Activated T-cell treated with anti-CD3 and anti-CD28 coated beads for 48 hours (primary cell): ENCODE measurements at places on chromosomes 3 and 15.

- DNase-seq: no peak
Observed at GRCh38 chr3:141259821-141260629, 28.4 kb downstream of the PXYLP1 start.

DNA sequence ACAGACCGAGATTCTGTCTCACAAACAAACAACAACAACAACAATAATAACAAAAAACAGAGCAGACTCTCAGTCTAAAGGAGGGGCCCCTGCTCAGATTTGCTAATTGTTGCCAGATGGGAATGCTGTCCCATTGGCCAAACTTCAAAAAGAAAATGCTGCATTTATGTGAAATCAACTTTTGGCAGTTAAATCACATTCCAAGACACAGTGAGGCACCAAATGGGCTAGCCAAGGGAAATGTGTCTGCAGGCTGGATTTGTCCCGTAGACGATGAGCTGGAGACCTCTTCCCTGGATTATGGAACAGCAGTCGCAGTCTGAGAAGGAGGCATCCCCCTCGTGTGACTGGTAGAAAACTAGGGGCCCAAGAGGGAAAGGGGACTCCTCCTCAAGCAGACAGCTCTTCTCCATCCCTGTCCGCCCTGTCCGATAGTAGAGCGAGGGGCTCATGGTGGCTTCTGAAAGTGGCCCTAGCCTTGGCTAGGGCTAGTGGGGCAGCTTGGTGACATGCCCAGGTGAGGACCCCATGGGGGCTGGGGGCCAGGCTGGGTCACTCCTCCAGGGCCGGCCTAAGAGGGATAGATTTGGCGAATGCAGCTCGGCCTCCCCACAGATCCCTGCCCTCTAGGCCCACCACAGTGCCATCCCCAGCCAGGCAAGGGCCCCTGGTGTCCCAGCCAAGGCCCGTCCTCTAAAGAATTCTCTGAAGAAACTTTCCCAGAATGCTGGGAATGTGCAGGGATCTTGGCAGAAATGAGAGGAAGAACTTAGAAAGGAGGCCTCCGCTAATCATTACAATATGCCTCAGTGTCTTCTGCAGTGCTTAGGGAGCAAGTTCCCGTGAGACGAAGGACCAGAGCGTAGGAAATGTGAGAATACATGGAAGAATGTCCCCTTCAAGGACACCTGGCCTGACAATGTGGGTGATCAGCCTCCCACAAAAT lies 2.0 kb downstream of the SLC22A14 start:
- no peak for DNase-seq

- DNase-seq: no peak
Observed at GRCh38 chr15:100831467-100831866, 48.2 kb upstream of the ALDH1A3 start.

DNA sequence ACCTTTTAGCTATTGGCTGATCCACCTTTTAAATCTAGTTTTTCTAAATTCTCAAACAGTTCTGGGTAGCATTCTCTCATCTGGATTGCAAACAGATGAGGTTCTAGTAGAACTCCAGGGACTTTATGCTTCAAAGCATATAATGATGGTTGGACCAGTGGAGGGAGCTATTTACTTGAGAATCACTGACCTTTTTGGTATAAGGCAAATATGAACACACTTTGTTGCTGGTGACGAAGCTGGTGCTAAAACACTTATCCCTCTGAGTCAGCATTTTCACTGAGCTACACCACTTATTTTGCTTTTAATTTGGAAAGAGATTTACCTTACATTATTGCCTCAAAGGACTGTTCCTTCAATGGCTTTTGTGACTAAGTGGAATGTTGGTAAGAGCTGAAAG lies 58.6 kb upstream of the SLITRK3 start:
- DNase-seq: no peak

DNA sequence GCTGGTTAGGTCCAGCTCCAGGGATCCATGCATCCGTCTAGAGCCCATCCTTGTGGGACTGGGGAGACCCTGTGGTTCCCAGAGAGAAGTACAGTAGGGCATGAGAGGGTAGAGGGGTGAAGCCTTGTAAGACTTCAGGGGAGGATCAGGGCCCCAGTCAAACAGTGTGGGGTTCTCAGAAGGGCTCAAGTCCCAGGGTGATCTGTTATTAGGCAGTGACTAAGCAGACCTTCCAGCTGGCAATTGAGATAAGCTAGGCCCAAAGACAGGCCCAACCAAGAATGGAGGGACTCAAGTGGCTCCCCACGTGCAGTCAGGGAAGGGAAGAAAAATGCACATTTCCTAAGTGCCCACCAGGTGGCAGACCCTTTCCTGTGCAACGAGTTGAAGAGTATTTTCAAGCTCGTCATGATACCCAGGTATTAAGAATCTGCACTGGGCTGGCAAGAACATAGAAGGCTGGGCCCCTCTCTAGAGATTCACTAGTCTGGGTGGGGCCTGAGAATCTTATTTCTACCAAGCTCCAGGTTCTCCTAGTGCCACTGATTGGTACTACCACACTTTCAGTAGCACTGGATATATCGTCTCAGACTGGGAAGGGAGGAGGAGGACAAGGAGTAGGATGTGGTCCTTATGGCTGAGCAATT lies 240.8 kb downstream of the NR1D2 start:
- DNase-seq: peak; percentile 8

DNA sequence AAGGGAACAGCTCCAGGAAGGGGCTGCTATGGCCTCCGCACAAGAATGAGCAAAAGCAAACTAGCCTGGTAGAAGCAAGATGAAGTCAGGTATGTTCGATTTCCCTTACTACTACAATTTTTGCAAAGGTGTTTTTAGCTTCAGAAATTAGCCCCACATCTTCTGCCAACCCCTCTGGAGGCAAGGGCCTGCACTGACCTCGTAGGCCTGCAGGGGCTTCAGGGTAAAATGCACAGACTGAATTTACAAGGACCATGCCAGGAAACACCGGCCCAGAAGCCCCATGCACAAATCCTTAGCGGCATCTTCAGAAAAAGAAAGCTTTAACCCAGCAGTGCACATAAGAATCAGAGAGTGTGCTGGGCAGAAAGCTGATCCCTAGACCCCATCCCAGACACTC lies 53.0 kb downstream of the SLC6A1 start:
- DNase-seq: no peak

GRCh38 chr3:42749025-42749752 lies 23.9 kb downstream of the CCDC13 start:
- DNase-seq: no peak

GRCh38 chr15:48415036-48415886 lies 84.0 kb downstream of the DUT start:
- no peak for DNase-seq

- no peak for DNase-seq
Observed at GRCh38 chr3:85710490-85710889, 751.7 kb downstream of the CADM2 start.

DNA sequence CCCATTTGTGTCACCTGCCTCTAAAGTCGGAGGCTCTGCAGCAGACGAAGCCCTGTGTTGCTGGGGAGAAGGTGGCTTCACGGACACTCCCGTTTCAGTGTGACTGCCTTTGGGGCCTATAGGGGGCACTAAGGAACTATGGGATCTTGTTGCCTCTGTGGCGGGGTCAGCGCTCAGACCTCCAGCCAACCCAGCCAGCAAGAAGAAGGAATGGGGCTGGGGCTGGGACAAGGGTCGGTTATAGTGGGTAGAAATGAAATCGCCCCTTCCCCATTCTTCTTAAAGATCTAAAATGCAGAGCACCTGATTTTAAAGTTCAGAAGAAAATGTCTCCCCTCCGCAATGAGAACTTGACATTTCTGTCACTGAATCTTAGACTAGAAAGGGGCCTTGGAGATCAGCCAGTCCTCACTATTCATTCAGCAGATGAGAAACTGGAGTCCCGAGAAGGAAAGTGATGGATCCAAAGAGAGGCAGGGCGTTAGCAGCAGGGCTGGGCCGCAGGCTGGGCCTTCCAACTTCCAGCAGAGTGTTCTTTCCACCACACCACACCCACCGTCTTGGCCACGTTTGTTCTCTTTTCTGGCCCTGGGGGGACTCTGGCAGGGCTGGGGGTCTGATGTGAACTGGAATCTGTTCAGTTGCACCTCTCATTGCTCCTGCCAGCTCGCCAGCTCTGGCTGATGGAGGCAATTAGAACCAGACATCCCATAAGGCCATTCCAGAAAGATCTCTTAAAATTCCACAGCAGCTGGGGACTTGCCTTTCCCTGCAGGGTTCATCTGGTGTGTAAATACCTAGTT lies 195.4 kb downstream of the OPA1 start:
- peak; percentile 3 for DNase-seq

GRCh38 chr15:37820380-37821128 lies 113.9 kb upstream of the TMCO5A start:
- no peak for DNase-seq

DNA sequence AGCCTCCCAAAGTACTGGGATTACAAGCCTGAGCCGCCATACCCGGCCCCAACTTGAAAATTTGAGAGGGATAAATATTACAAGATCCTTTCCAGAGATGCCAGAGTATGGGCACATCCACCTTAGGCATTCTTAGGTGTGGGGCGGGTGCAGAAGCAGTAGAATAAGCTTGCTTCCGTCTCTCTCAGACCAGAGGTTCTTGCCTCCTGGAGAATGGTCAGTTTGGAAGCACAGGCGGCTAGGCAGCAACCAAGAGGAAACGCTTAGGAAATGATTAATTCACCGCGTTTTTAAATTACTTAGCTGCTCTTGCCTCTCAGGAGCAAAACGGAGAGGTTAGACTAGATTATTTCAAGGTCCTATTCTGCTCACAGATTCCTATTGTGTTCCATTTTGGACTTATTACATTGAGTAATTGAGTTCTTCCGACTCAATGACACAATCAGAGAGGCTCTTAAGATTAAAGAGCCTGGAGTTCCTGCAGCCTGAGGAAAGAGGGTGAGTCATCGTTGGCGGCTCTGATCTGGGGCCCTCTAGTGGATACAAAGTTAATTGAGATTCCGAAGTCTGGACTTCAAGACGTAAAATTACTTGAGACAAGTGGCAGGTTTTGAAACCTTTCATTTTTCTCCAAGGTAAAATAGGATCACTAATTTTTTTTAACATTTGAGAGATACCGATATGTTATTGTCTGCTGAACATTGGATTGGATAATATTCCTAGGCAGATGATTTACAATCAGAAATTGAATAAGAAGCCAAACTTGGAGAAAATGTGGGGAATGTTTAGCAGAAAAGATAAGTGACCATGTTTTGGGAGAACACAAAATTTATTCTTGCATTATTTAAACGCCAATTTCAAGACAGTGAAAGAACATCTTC lies 5.8 kb upstream of the TOPAZ1 start:
- peak; percentile 22 for DNase-seq

- no peak for DNase-seq
Observed at GRCh38 chr3:54951405-54951804, 23.5 kb upstream of the LRTM1 start.

DNA sequence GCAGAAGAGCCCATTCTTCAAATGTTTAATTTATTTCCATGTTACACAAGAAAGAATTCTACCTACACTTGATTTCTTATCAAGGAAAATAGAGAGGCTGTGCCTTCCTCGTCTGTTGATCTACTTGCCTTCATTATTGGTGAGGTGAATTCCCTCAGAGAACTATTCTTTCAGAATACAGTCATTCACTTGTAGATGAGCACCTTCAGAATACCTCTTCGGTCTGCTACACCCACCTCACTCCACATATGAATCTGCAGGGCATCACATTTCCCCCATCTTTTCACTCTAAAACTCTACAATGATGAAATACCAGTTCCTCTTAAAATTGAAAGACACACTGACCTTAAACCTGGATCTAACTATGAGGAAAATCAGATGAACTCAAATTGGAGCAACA lies 43.0 kb downstream of the TAFA4 start:
- DNase-seq: no peak

GRCh38 chr15:64038878-64039610 lies 7.2 kb downstream of the DAPK2 start:
- no peak for DNase-seq

DNA sequence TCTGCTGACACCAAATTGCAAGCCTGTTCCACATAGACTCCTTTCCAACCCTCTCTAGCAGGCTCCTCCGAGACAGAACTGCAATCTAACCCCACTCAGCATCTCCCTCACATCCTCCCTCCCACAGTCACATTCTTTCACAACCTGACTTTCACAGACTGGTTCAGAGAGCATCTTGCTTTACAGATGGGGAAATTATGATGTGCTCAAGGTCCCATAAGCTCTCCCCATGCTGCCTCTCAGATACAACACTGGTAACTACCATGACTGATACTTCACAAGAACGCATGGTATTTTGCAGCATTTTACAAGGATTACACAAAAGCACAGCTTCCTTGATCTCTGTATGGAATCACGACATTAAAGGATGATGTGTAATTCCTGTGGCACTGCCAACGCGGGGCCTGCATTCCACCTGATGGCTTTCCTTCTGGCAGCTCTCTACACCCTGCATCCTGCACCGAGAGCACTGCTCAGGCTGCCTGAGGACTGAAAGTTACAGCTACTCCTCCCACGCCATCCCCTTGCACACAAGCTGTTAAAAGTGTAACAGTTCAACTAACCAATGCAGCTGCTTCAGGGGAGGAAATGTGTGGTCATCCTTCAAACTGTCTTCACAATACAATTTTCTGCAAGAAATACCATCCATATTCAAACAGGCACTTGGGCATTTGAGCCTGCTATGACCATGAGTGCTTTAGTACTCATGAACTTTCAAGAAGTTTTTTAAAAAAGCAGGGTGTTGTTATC lies 27.6 kb downstream of the TBC1D2B start:
- DNase-seq: no peak

DNA sequence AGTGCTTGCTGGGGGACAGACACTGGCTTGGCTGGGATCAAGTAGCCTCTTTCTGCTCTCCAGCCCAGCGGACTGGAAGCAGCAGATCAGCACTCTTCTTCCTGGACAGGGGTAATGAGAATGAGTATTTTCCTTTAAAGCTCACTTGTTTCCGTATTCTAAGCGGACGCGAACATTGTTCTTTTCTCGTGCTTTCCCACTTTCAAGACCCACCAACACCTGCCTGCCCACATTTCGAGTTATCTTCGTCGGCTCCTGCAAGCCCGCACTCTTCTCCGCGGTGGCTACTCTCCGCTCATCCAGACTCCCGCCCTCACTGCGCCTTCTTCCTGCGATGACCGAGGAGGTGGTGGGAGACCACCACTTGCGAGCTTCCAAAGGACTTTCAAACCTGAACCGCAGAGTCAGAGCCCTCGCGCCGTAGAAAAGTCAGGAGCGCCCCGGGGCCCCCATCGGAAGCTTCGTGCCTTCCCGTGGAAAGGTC lies 1.6 kb upstream of the PPM1L start:
- no peak for DNase-seq

GRCh38 chr3:140467104-140467577 lies 210.7 kb upstream of the TRIM42 start:
- no peak for DNase-seq

GRCh38 chr3:101009386-101009785 lies 16.2 kb upstream of the ABI3BP start:
- no peak for DNase-seq

GRCh38 chr3:115217678-115218451 lies 70.8 kb upstream of the ZBTB20 start:
- DNase-seq: no peak

GRCh38 chr3:86913160-86913559 lies 77.8 kb downstream of the VGLL3 start:
- DNase-seq: no peak

GRCh38 chr15:64163659-64164362 lies 989 bp upstream of the PPIB start:
- no peak for DNase-seq

- DNase-seq: no peak
Observed at GRCh38 chr3:119300991-119301391, 6.8 kb downstream of the ARHGAP31 start.

- no peak for DNase-seq
Observed at GRCh38 chr15:101611580-101612299, 40.4 kb downstream of the TM2D3 start.
